GM13976 (cell line): ENCODE measurements at places on chromosomes 12 and 14.

- no peak for DNase-seq
Observed at GRCh38 chr12:31732926-31733548, 4.2 kb upstream of the AMN1 start.

GRCh38 chr14:68345738-68346137 lies 447.1 kb downstream of the ZFP36L1 start:
- DNase-seq, result no peak

DNA sequence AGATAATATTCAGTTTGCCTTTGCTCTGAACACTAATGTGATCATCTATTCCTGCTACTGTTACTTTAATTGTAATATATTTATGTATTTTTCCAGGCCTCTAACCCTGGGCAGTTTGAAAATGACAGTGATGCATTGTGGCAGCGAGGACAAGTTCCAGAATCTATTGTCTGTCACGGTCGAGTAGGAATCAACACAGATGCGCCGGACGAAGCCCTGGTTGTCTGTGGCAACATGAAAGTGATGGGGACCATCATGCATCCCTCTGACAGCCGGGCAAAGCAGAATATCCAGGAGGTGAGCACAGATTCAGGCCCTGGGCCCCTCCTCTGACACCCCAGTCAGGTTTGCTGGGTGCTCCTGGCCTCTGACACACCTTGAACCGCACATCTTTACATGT lies 78.5 kb downstream of the MYRFL start:
- DNase-seq, result no peak

DNA sequence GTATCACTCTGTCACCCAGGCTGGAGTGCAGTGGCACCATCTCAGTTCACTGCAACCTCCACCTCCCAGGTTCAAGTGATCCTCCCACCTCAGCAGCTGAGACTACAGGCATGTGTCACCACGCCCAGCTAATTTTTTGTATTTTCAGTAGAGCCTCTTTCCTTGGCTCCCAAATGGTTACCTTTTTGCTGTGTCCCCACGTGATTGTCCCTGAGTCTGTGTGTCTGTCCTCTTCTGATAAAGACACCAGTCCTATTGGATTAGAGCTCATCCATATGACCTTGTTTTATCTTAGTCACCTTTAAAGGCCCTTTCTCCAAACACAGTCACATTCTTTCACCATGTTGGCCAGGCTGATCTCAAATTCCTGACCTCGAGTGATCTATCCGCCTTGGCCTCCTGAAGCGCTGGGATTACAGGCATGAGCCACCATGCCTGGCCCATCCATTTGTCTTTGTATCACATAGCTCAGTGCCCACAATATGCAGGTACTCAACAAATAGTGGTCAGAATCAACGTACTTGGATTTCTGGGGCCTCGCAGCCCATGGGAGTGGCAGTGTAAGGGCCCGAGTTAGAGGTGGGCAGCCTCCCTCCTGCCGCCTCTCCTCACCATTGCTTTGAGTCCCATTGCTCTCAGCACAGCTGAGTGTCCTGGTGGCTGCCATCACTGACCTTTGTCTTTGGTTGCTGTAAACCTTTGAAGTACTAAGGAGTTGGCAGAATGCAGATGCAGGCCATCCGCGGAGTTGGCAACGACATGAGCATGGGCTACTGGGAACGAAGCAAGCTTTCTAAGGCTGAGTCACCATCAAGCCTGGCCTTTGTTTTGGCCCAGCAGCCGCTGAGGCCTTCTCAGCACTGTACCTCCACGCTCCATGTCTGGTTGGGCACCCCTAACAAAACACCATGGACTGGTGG lies 9.3 kb downstream of the TPCN1 start:
- DNase-seq, result no peak

DNA sequence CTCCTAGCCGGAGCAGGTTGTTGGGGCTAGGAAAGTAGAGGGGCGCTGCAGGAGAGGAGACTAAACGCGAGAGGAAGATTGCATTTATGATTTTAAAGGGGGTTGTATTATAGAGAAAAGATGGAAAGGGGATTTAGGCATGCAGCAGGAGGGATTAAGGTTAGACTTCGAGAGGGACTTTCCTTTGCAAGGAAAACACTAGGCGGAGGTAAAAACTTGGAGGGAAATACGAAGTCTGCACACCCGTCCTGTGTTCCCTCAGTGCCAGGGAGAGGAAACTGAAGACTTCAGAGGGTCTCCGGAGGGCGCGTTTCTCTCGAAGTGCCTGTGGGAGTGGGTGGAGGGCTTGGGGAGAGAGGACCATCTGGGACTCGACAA lies 420 bp upstream of the PPP1R1A start:
- DNase-seq, result no peak

- DNase-seq, result no peak
Observed at GRCh38 chr12:114302117-114302516, 103.8 kb downstream of the TBX5 start.

GRCh38 chr12:30877105-30877875 lies 49.3 kb upstream of the TSPAN11 start:
- no peak for DNase-seq

GRCh38 chr14:101788016-101788635 lies 26.6 kb downstream of the PPP2R5C start:
- no peak for DNase-seq

- no peak for DNase-seq
Observed at GRCh38 chr14:72781561-72782508, 112.1 kb downstream of the DPF3 start.
